GM23338 (cell line): ENCODE measurements at places on chromosomes 16 and 17.

- no peak for DNase-seq
These were observed 3.1 kb upstream of the EXOC7 start for GRCh38 chr17:76106703-76107102.

- DNase-seq: peak; percentile 36
These were observed 762 bp downstream of the CDK12 start for GRCh38 chr17:39461926-39462569.

DNA sequence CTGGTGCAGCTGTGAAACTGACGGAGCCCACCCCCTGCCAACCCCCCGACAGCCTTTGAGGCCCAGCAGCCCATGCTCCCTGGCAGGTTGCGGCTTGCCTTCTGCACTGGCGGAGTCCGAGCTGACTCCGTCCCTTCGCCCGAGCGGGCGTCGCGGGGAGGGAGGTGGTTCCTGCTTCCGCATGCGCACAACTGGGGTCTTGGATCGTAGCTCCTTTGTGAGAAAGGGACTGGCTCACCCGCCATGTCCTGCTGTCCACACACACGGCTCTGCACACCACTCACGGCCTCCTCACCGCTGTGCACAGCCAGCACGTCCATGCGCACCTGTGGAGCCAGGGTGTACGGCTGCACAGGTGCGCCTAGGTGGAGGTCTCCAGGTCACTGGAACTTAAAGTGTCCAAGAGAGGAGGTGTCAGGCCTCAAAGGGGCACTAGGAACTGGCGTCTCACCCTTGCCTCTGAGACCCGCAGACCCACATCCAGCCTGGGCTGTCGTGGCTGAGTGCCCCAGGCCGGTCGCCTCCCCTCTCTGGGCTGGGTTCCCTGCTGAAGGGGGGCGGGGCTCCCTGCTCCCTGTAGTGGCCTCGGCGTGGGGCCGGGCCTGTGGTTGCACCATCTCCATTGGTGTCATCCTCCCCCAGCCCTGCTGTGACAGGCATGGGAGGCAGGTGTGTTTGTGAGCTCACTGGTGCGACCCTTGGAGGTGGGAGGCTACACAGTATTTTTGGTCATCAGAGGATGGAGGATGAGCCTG, 45.3 kb downstream of the JPH3 start:
- DNase-seq: no peak

GRCh38 chr17:70314096-70314495, 144.8 kb downstream of the KCNJ2 start:
- DNase-seq: no peak

DNA sequence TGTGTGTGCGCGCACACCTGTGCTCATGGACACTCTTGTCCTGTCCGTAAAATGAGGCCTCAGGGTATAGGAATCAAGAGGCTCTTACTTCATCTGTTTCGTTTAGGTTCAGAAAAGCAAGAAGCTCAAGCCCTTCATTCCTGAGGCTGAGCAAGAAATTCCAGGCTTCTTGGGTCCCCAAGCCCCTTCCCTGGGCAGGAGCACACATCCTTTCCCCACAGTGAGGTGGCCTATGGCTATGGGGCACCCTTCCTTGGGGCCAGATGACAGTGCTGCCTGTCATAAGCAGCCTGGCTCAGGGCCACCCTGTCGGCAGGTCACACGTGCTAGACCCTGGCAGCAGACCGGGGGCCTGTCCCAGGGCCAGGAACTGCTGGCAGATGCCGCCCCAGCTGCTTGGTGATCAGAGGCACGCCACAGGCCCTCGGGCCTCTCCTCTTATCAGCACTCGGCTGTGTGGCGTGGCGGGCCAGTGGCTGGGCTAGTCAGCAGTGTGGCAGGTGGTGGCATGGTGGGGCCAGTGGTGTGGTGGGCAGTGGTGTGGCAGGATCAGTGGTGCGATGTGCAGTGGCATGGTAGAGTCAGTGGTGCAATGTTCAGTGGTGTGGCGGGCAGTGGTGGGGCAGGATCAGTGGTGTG, 50.2 kb downstream of the NKD1 start:
- no peak for DNase-seq

- DNase-seq: no peak
These were observed 30.8 kb downstream of the ADCY9 start for GRCh38 chr16:4085405-4085970.

DNA sequence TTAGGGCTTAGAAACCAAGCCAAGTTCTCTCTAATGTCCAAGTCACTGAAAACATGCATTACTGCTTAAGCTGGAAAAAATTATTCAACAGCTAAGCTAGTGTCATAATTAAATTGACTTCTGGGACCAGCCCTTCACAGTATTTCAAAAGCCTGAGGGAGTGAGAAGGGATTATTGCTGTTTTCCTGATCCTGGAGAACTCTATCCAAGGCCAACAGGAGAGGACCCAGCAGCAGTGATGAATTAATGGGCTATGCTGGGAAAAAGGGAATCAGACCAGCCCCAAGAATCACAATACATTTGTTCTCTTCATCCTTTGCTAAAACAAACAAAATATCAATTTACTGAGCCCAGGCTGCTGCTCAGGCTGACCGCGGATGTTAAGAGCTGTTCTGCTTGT, 34.5 kb upstream of the CLEC3A start:
- no peak for DNase-seq

GRCh38 chr16:9184354-9184690, 92.9 kb downstream of the HAPSTR1 start:
- DNase-seq: peak; percentile 62

GRCh38 chr16:21120976-21121520, 29.6 kb downstream of the DNAH3 start:
- no peak for DNase-seq

DNA sequence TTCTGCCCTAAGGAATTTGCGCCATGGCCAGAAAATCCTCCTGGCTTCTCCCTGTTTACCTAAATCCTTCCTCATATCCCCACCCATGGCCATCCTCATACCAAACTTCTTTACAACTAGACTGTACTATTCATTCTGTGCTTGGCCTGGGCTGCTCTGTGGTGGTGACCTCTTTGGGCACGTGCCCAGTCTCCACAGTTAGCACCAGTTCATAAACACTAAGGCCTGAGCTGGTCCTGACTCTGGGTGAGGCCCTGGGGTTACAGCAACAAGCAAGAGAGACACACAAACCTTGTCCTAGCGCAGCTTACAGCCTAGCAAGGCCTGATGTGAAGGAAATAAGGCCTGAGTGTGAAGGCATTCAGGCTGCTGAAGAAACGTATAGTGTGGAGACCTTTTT, 3.1 kb upstream of the ATXN7L3 start:
- no peak for DNase-seq

GRCh38 chr17:37359682-37360188, 16.1 kb upstream of the C17orf78 start:
- DNase-seq: no peak

- DNase-seq: no peak
These were observed 57.4 kb downstream of the SNTB2 start for GRCh38 chr16:69244336-69244735.

- DNase-seq: no peak
These were observed 22.9 kb downstream of the ABR start for GRCh38 chr17:1156864-1157263.

GRCh38 chr17:28573521-28573920, 2.2 kb upstream of the PIGS start:
- DNase-seq: no peak

DNA sequence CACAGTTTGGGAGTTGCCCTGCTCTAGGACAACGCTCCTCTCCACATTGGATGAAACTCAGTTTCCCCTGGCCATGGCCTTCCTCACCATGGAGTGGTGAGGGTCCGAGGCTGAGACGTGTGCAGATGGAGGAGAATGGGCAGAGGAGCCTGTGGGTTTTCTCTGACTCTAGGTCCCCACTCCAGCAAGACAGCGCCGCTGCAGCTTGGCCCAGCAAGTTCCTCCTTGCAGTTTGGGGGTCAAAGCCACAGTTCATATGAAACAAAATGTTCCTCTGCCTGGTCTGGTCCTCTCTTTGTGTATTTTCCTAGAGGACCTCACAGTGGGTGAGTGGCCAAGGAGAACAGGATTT, 2.3 kb downstream of the C16orf54 start:
- no peak for DNase-seq

GRCh38 chr16:30949650-30950515, 1.0 kb downstream of the ORAI3 start:
- peak; percentile 76 for DNase-seq

- peak; percentile 96 for DNase-seq
These were observed at the start of gene CHRNB1 for GRCh38 chr17:7444682-7445618. CHRNB1 (plus strand) TSS chr17:7445061; CDS start chr17:7445128, 67 bp downstream.

DNA sequence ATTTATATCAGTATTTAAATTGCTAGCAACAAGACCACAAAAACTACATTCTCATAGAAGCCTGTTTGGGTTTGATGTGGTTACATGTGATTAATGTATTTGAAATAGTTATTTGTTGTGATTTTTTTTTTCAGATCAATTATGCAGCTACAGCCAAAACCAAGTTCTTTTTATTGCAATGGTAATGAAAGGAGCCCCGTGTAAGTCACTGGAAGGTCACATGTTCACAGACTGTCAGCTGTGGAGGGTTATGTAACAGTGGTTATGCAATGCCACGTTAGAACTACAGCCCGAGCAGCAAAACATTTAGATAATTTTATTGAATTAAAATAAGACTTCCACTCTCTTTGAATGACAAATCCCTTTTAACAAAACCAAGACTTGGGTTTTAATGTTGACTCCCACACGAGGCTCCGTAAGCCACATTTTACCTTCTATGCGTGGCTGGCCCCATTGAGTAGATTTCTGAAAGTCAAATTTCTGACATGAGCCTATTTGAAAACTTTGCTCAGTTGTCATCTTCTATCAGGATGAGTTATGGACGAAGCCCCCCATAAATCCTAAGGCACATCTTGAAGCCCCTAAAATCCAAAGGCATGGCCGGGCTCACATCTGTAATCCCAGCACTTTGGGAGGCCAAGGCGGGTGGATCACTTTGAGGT, 41.8 kb upstream of the SEC14L1 start:
- DNase-seq: no peak

DNA sequence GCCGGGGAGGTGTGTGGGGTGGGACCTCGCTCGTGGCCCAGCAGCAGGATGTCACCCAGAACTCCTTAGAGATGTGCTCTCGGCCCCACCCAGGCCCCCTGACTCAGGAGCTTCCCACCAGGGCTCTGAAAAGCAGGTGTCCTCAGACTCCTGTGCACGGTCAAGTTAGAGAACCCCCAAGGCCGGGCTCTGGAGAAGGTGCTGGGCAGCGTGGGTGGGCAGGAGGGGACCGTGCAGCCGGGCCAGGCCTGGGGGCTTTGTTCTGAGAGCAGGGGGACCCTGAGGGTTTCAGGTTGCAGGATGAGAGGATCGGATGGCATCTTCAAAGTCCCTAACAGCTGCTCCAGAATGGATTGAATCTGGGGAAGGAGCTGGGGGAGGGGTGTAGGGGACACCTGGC, 164.4 kb upstream of the CIBAR2 start:
- DNase-seq: peak; percentile 49

DNA sequence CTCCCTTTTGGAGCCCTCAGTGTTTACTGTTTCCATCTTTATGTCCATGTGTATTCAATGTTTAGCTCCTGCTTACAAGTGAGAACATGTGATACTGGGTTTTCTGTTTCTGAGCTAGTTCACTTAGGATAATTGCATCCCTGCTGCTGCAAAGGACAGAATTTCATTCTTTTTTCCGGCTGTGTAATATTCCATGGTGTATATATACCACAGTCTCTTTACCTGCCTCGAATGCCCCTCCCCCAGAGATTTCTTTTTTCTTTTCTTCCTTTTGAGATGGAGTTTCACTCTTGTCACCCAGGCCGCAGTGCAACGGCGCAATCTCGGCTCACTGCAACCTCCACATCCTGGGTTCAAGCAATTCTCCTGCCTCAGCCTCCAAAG, 60.9 kb downstream of the RMI2 start:
- no peak for DNase-seq

- no peak for DNase-seq
These were observed 49.4 kb downstream of the XPO6 start for GRCh38 chr16:28162326-28162877.

GRCh38 chr16:42691-43090, 10.7 kb downstream of the POLR3K start:
- no peak for DNase-seq

- DNase-seq: no peak
These were observed 112.9 kb upstream of the HAS3 start for GRCh38 chr16:68992521-68992920.

GRCh38 chr16:28935346-28935745, 3.6 kb downstream of the CD19 start:
- DNase-seq: no peak

GRCh38 chr17:29177871-29178749, 2.1 kb downstream of the MYO18A start:
- peak; percentile 10 for DNase-seq

GRCh38 chr16:23694644-23695373, 16.1 kb downstream of the PLK1 start:
- peak; percentile 94 for DNase-seq

GRCh38 chr16:52114379-52114778, 432.6 kb downstream of the TOX3 start:
- peak; percentile 5 for DNase-seq

DNA sequence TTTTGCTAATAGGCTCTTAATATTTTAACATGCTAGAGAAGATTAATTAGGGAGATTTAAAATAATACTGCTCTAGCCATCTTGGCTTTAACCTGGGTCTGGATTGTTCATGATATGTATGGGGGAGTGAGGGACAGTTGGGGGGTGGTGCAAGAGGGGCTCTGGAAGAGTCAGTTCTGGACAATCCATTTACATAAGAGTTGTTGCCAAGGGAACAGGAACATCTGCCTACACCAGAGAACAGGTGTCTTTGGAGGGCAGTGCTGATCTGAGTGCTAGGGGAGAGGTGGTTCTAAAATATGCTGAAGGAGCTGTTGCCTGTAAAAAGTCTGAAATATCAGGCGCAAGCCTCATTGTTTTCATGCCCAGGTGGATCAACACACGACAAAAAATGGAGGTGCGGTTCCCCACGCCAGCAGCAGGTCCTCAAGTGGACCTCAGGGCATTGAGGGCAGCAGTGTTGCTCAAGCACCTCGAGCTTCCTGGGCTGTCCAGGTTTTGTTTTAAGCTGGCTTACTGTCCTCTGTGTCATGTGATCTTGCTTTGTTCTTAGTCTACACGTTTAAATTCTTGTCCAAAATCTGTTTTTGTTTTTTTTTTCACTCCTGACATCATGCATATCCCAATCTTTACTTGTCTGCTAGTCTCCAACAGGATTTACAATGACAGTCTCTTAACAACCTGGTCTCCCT, 25.4 kb upstream of the WSB1 start:
- no peak for DNase-seq

GRCh38 chr17:83160443-83161297, 81.3 kb downstream of the METRNL start:
- no peak for DNase-seq

DNA sequence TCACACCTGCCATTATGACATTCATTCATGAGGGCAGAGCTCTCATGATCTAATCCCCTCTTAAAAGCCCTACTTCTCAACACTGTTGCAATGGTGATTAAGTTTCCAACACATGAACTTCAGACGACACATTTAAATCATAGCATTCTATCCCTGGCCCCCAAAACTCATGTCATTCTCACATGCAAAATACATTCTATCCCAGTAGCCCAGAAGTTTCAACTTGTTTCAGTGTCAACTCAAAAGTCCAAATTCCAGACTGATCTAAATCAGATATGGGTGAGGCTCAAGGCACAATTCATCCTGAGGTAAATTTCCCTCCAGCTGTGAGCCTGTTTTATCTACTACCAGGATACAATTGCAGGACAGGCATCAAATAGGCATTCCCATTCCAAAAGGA, 25.2 kb downstream of the LYRM1 start:
- no peak for DNase-seq
